ENCODE measurements at places on chromosomes 6 and 20.

DNA sequence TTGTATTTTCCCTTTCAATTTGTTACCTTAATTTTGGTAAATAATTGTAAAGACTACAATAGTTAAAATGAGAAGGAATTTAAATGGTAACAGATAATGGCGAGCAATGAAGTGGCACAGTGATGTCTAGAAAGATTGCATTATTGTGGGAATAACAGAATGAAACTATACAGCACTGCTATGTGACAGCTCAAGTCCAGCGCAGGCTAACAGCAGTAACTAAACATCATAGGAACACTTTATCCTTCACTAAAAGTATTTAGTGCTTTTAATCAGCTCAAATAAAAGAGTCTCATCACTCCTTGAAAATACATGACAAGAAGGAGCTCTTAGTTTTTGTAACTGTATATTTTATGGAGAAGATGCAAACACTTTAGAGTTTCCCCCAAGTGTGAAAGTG lies 190.8 kb downstream of the TENT5A start:
- DNase-seq: no peak

- DNase-seq: no peak
Observed at GRCh38 chr6:166778776-166779175, 151.7 kb upstream of the RPS6KA2 start.

GRCh38 chr20:34066476-34067090 lies 45.5 kb downstream of the EIF2S2 start:
- no peak for DNase-seq

GRCh38 chr6:88609983-88610382 lies 353.4 kb downstream of the RNGTT start:
- no peak for DNase-seq

DNA sequence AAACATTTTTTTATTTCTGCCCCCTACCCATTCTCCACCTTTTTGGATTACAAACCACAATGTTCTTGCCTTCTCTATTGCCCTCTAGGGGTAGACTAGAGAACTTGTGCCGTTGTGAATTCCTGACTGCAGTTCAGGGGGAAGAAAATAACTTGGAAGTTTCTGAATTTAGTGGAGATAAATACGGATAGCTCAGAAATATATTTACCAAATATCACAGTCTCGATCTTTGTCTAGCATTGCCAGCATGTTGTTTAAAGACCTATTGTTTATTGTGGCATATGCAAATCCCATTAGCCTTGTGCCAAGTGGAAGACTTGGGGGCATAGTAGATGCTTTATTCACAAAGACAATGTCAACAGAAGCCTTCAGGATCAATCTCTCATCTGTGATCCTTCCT lies 154.1 kb upstream of the MMS22L start:
- no peak for DNase-seq

DNA sequence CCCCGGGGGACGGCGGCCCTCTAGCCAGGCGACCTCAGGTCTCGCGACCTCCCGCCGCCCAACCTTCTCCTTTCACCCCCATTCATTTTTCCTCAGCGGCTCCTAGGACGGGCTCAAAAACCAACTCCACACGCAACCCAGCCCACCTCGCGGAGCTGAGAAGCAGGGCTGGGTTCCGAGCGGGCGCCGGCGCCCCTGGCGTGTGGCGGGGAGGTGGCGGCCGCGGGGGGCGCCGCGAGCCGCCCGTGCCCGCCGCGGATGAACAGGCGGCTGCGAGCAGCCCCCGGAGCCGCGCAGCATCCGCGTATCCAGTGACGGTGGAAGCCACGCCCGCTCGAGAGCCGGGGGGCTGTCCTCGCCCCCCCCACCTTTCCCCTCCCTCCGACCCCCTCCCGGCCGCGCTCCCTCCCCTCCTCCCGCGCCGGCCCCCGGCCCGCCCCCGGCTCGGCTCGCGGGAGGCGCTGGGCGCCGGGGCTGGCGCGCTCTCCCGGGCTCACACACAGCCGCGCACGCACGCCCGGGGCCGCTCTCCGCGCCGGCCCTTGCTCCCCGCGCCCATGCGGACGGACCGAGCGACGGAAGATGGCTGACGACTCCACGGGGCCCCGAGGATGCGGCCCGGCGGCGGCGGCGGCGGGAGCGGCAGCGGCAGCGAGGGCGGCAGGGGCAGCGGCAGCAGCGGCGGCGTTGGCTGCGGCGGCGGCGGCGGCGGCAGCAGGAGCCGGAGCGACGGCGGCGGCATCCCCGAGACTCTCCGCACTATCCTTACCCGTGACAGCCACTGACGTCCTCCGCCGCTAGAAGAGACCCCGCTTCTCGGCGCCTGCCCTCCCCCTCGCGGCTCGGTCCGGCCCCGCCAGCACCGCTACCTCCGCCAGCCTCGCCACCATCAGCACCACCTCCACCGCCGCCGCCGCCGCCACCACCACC lies at the start of gene SOBP:
TSS of gene SOBP (plus strand) at position 482 of the 930 bp plus-strand sequence. CDS start 500 bp downstream, outside the sequence.
- peak; percentile 10 for DNase-seq

- DNase-seq: no peak
Observed at GRCh38 chr20:1868856-1869255, 26.4 kb upstream of the SIRPA start.

DNA sequence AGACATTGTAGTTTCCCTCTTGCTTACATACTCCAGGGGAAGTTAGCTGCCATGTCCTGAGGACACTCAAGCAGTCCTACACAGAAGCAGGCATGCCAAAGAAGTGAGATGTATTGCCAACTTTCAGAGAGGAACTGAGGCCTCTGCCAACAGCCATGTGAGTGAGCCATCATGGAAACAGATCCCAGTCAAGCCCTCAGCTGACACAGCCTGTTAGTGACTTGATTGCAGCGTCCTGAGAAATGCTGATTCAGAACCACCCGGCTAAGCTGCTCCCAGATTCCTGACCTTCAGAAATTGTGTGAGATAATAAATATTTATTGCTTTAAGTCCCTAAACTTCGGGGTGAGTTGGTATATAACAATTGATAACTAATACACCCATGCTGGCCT lies 38.1 kb downstream of the GSTA2 start:
- no peak for DNase-seq

- DNase-seq: no peak
Observed at GRCh38 chr6:105747823-105748405, 338.2 kb upstream of the PRDM1 start.

DNA sequence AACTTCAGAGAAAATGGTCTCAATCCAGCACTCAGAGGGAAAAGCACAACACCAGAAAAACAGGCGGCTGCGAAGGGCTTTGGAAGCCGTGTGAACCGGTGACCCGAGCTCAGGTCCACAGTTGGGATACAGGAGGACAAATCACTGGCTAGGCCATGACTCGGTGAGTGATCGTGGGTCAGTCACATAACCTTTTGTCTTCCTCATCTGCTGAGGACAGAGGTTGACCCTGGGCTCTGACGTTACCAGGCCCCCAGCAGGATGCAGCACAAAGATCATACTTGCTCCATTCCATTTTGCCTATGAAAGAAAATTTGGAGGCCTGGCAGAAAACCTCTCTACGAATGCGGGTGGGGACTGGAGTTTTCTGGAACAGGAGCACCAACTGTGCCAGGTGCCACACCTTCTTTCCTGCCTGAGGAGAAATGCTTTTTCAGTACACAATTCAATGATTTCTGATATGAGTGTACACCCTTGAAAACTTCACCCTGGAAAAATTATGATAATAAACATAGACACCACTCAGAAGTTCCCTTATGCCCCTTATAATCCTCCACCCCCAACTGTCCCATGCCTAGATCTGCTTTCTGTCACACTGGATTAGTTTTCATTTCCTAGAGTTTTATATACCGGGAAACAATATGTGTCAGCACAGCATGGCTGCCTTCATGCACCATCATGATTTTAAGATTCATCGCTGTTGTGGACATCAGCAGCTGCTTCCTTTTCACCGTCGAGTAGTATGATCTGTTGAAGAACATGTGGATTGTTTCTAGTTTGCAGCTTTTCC lies 85.3 kb upstream of the RALGAPA2 start:
- DNase-seq: no peak

- no peak for DNase-seq
Observed at GRCh38 chr6:109998159-109998785, 20.2 kb downstream of the GPR6 start.

DNA sequence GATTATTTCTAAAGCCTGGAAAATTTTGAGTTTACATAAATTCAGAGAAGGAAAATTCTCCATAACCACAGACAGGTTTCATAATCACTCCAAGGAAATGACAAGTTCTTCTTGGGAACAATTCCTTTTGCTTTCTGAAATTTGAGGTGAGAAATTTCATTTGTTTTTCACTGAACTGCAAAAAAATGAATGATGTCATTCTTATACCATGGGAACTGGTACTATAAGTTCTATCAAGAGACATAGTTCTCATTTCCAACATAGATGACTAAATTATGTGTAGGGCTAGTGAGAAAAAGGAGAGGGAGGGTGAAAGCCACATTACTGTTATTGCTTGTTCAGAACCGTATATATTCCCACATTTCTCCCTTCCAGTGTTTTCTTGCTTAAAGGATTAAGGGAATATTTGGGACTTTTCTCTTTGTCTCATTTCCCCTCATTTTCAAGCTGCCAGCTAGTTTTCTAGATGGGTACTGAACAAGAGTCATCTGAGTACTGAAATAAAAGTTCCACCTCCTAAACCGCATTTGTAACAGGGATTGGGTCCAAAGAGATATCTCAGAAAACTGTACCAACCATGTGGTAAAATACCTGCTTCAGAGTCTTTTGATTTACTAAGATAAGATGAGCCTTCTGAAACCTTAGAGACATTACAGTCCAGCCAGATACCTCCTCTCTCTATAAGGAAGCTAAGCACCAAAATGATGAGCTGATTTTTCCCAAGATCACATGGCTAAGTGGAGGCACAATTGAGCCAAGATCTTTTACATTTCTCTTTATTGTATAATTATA lies 144.3 kb upstream of the PRDM1 start:
- DNase-seq: no peak

DNA sequence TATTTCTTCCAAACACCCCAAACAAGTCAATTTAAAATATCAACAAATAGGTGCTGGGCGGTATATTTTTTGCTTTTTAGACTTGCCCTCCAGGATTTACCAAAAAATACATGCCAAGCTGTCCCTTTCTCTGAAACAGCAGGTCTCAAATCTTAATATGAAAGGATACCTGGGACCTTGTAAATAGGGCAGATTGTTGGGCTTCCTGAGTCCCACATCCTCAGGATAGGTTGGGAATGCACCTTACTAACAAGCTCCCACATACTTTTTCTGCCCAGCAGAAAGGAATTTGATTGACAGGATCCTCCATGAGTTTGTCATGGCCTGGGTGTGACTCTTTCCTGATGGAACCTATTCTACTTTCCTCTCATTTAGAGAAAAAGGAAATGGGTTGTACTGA lies 4.9 kb upstream of the SLC24A3 start:
- no peak for DNase-seq

GRCh38 chr6:151269321-151269995 lies 29.7 kb downstream of the AKAP12 start:
- DNase-seq: no peak

DNA sequence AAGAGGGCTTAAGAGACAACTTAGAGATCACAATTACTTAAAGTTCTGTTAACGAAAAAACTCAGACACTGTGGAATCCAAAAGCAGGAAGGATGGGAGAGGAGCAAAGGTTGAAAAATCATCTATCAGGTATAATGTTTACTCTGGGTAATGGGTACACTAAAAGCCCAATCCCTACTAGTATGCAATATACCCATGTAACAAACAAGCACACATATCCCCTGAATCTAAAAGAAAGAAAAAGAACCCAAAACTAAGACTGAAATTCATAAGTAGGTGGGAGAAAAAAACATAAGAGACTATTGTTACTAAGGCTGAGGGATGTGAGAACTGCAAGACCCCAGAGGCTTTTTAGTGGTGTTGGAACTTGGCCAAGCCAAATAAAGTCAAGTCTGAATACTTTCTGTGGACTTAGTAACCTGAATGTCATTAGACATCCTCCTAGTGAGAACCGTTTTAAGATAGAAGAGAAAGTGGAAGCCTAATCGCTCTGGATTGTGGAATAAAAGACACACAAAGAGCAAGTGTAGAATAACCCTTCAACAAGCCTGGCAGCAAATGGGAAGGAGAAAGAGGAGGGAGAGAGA lies 189.4 kb upstream of the RNF217 start:
- DNase-seq: no peak

GRCh38 chr6:151054306-151054705 lies 185.5 kb upstream of the AKAP12 start:
- no peak for DNase-seq

GRCh38 chr20:62921119-62921687 lies 5.1 kb downstream of the DIDO1 start:
- peak; percentile 46 for DNase-seq

GRCh38 chr20:52035977-52036376 lies 155.6 kb downstream of the ZFP64 start:
- no peak for DNase-seq

GRCh38 chr20:13295637-13296036 lies 74.6 kb downstream of the ISM1 start:
- no peak for DNase-seq

- DNase-seq: no peak
Observed at GRCh38 chr6:3383525-3383924, 73.3 kb downstream of the SLC22A23 start.

DNA sequence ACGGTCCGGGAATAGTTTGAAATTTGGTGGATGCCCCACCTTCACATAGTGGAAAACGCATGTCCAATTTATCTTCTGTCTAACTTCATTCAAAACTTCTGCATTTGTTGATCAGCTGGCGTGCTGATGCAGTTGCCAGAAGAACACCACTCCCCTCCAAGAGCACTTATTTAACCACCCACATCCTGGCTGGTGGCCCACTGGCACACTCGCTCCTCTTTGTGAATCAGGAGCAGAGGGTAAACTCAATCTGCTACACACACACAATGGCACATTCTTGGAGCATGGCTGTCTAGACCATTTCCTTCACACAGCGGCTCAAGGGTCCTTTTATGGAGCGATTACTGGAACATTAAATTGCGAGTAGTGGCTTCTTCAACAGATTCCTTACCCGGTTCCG lies 55.1 kb upstream of the CEP162 start:
- DNase-seq: no peak

DNA sequence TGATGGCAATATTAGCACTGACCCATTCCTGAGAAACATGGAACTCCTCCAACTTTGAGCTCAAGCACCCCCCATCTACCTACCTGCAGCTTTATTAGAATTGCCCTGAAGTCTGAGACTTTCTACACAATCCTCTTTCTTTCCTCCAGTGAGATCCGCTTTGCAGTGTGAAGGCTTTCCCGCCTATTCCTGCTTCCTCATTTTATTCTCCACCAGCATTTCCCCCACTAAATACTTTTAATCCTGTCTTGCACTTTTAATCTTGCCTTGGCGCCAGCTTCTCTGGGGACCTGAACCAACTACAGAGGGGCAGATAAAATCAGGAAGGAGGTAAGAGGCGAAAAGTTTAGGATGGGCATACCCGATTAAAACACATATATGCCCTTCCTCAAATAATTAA lies 178.1 kb upstream of the PRDM1 start:
- no peak for DNase-seq

- DNase-seq: no peak
Observed at GRCh38 chr6:3850451-3851203, 1.5 kb downstream of the FAM50B start.

- no peak for DNase-seq
Observed at GRCh38 chr6:160253292-160253691, 5.3 kb downstream of the SLC22A2 start.

DNA sequence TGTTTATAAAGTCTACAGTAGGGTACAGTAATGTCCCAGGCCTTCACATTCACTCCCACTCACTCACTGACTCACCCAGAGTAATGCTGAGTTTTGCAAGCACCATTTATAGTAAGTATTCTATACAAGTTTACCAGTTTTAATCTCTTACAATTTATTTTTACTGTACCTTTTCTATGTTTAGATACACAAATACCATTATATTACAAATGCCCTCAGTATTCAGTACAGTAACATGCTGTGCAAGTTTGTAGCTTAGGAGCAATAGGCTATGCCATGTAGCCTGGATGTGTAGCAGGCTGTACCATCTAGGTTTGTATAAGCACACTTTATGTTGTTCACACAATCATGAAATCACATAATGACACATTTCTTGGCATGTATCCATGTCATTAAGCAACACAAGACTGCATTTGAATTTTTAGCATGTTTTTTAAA lies 673.6 kb downstream of the CD109 start:
- no peak for DNase-seq
